ENCODE measurements at places on chromosomes 5 and 9.

DNA sequence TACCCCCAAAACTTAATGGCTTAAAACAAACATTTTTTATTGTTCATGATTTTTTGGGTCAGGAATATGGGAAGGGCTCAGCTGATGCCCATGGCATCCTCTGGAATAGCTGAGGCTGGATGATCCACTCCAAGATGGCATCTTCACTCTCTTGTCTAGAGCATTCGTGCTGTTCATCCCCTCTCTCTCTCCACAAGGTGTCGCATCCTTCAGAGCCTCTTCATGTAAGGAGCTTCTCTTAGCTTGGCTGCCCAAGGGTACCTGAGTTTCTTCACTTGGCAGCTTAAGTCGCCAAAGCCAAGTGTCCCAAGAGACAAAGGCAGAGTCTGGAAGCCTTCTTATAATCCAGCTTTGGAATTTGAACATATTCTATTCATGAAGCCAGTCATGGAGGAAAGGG, 294.7 kb downstream of the CHSY3 start:
- DNase-seq = peak; percentile 8

GRCh38 chr5:33641744-33642505, 201.2 kb downstream of the TARS1 start:
- no peak for DNase-seq

DNA sequence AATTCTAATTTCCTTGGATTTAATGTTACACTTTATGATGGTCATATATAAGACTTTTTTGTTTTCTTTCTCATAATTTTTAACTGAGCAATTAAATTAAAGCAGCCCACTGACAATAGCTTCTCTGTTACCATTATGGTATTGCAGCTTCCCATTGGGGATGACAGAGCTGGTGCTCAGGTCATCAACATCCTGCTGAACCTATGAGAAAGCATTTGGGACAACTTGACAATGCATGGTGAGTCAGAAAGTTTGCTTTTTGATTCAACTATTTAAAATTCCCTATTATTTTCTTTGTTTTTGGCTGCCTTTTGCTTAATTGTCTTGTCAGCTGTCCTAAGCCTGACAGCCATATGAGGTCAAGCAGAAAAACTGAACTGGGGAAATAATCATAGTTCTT, 487.4 kb upstream of the RIOK2 start:
- no peak for DNase-seq

- no peak for DNase-seq
These were observed 16.3 kb downstream of the LRSAM1 start for GRCh38 chr9:127467621-127468020.

DNA sequence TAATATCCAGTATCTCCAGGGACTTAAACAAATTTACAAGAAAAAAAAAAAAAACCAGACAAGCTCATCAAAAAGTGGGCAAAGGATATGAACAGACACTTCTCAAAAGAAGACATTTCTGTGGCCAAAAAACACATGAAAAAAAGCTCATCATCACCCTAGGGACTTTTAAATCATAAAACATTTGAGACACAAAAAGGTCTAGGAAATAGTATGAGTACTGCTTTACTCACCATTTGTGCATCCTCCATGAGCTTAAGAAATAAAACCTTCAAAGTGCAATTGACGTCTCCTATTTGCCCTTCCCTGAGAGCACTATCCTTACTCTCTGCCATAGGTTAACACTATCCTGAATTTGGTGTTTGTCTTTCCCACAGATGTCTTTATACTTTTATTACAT, 193.7 kb upstream of the NREP start:
- peak; percentile 74 for DNase-seq

DNA sequence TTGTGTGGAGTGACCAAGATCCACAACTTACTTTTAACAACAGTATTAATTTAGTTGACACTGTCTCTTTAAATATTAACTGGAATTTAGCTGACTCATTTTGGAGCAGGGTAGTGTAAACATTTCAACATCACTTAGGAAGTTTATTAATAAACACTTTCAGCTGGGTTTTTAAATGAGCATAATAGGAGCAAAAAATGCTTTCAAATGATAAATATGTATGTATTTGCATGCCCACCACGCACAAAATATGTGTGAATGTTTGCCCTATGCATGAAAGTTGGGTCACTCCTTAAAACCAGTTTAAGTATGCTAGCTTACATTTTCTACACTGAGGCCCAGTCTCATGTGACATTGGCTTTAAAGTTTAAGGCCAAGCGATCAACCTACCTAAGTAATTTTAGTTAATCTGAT, 2.9 kb downstream of the ZFAND5 start:
- DNase-seq = no peak

DNA sequence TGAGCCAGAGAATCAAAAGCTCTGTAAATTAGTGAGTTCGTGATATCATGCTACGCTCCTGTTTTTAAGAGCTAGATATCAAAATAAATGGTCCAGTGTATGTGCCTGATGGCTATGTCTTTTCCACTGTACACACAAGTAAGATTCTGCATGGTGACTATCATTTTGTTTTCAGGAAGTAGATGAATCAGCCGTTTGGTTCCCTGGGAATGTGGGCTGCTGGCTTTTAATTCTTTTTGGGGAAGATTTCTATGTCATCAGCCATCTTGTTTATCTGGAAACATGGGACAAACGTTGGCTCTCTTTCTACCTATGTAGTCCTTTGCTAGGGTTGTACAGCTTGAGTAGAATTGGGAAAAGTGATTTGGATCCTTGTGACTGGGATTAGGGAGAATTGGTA, 126.7 kb downstream of the GRIA1 start:
- no peak for DNase-seq

All from fibroblast of skin of left quadriceps (primary cell).